ENCODE measurements at places on chromosomes 13 and 19. TPM values are rescaled to one million over a fixed set of nuclear protein-coding genes. Genes with fewer than 3 reads are reported as not detected.

- DNase-seq: no peak
Observed at GRCh38 chr13:36673352-36673751, 468 bp upstream of the SERTM1 start.

GRCh38 chr13:105047676-105048295 lies 1487.7 kb downstream of the EFNB2 start:
- DNase-seq: no peak

GRCh38 chr13:75489502-75490263 lies 7.7 kb upstream of the TBC1D4 start:
- no peak for DNase-seq

GRCh38 chr19:53463263-53463662 lies 4.3 kb upstream of the ZNF813 start:
- peak; percentile 65 for DNase-seq

DNA sequence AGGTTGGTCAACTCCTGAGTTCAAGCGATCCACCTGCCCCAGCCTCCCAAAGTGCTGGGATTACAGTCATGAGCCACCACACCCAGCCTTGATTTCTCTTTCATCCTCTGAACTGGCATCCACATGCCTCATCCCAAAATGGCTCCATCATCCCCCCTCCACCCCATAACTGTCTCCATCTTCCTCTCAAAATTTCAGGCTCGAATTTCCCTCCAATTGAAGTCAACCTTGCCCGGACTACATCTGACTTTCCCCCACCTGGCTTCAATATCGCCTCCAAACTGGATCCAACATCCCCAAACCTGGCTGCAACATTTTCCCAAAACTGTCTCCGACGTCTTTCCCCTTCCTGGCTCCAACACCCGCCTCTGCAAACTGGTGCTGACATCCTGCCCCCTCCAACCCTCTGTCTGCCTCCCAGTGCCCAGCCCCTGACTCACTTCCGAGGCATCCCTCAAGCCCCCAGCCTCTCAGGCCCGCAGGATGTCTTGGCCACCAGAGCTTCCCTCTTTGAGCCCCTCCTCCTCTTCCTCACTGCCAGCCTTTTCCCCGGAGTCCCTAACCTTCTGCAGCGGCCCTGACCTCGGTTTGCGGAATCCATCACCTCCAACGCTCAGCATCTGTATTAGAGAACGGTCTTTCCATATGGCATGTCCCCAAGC lies 943 bp downstream of the EXOC3L2 start:
- DNase-seq: no peak

DNA sequence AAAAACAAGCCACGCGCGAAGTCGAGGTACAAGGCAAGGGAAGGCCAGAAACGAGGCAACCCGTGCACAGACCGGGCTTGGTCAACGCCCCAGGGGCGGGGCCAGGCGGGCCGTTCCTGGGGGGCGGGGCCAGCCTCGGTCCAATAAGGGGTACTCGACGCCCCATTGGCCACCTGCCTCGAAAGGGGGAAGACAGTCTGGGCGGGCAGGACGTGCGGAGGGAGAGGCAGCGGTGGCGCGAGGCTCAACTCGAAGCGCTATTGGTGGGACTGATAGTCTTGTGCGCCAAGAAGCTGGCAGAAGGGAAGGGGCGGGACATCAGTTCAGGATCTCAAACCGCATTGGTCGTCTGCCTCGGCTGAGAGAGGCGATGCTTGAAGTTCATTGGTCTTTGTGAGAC lies at the start of gene LYPD4:
Gene LYPD4, minus strand, starts transcription at position 83 of the 400 bp plus-strand sequence. CDS start 5,398 bp downstream, outside the sequence.
- DNase-seq: no peak

DNA sequence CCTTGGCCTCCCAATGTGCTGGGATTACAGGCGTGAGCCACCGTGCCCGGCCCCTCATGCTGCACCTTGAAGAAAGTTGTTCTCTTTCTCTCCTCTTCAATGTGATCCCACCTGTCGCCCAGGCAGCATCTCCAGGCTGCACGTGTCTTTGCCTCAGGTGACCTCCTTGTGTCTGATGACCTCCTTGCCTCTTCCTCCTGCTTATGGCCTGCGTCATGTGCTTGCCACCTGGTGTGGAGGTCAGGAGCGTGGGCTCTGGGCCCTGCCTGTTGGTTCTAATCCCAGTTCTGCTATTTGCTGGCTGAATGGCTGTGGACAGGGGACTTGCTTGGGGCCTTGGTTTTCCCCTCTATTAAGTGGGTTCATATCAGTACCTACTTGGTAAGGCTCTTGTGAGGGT lies 6.3 kb downstream of the BICRA start:
- no peak for DNase-seq

DNA sequence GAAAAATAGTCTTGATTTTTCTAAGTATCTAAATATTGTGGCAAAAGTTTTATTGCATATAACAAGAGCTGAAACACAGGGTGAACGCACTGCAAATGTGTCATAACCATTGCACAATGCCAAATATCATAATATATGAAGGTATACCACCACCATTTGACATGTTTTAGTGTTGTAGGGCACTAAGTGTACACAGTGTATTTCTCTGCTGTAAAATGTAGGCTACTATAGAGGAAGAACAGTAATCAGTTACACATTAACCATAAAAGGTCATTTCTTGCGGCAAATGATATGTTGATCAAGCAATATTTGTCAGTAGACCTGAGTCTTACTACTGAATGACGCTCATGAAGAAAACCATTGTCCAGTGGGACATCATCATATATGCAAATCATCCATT lies 18.3 kb upstream of the KLF5 start:
- no peak for DNase-seq

DNA sequence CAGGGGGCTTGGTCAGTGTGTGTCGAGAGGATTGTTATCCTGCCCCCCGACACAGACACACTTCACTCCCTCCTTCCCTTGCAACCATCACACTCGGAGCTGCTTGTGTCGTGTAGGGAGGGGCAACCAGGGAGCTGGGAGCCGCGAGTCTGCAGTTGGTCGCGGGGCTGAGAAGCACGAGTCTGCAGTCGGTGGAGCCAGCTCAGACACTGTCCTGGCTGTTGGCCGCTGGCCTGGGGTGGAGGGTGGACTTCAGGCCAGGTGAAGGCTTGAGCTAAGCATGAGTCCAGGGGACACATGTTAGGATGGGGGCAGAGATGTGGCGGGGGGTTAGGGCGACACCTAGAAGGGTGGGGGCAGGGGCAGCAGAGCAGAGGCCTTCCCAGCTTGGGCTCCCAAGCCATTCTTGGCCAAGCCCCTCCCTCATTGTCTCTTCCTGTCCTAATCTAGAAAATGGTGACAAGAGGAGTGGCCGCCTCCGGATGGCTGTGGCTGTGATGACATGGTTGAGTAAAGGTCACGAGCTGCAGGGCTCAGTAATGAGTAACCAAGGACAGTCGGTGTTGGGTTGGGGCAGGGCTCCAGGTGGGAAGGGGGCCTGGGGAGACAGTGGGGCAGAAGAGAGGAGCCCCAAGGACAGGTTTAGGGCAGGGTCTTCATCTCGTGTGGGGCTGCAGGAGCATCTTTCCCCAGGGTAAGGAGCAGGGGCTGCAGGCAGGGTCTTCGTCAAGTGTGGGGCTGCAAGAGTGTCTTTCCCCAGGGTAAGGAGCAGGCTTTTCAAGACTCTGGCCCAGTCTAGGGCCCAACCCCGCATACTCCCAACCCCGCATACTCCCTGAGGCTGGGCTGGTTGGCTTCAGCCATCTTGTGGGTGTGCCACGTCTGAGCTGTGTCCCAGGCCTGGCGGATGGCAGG lies 8.6 kb downstream of the PPP5C start:
- no peak for DNase-seq

DNA sequence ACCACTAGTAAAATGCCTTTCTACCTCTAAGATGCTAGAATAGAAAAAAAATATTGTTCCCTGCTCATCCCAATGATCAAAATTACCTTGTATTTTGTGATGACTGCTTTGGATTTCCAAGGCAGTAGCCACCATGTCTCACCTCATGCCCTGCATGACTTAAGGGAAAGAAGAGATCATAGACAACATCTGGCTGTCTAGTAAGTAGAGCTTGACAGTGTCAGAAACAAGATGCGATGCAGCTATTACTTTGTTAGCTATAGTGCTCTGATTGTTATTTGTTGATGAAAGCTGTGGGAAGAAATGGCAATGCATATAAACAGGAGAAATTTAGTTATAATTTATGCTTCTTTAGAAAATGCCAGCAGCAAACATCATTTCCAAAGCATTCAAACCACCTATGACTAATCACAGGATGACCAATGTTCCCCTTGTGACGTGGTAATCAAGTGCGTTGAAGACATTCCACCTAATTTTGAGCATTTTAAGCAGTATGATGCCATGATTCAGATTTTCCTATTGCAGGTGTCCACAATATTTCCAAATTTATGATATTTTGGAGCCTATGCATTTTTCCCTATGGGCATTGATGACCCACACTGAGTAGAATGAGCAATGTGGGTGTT lies 308.3 kb downstream of the KCNRG start:
- DNase-seq: no peak

Gene FCGBP
- 0.49 TPM for total RNA-seq

Gene CD37
- not detected for total RNA-seq

Gene SLC8A2
- 115 TPM for total RNA-seq

Gene SIRT6
- 48.3 TPM for total RNA-seq

Gene TTC9B
- total RNA-seq: 19.5 TPM

Data from glutamatergic neuron (in vitro differentiated cells).